ENCODE measurements at places on chromosomes 16 and 17.

DNA sequence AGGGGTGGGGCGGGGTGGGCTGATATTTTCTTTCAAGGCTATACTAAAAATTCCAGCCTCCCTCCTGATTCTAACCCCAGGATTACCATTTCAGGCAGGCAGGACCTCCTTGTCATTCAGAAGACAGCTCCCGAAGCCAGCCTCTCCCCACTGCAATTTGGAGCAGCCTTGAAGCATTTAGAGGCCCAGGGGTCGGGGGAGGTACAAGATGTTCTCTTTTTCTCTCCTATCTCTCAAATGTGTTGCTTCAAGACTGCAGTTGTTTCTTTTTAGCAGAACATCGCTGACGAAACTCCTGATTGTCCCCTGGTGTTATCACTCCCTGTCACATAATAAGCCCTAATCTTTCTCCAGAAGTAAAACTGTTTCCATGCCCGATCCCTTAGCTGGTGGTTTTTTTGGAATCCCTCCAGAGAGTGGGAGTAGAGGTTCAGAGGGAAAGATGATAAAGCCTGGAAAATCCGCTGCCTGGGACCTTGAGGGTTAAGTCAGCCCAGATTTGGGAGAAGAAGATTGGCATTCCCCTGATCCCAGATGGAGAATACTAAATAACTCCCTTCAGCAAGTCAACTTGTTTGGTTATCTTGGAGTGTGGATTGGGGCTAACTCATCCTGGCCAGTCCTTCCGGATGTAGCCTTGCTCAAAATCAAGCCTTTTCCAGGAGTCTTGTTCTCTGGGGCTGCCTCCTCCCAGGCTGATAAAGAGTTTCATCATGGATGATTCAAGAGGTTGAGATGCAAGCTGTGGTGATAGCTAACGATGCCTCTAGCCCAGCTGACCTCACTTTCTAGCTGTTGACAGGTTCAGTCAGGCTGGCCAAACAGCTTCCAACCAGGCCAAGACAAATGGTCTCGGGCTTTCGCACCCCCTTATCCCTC lies 71.3 kb downstream of the SOX9 start:
- DNase-seq = no peak

GRCh38 chr17:31458829-31459228 lies 67.4 kb downstream of the RAB11FIP4 start:
- no peak for DNase-seq

GRCh38 chr16:50804290-50804907 lies 62.5 kb downstream of the CYLD start:
- DNase-seq = no peak

GRCh38 chr16:27515874-27516353 lies 33.8 kb downstream of the GTF3C1 start:
- no peak for DNase-seq

DNA sequence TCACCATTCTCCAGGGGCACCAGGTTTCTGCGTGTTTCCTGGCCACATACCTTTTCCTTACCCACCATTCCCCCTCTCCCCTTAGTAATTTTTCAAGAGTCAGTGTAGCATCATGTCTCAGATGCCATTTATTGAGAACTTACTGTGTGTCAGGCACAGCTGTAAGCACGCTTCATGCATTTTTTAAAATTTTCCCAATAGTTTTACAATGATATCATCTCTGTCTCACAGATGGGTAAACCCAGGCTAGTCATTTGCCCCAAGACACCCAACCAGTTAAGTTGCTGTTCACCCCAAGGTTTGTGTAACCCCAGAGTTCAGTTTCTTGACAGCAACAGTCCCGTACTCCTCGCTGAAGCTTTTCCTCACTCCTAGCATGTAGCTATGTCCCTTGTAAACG lies 56.4 kb upstream of the IRX3 start:
- no peak for DNase-seq

DNA sequence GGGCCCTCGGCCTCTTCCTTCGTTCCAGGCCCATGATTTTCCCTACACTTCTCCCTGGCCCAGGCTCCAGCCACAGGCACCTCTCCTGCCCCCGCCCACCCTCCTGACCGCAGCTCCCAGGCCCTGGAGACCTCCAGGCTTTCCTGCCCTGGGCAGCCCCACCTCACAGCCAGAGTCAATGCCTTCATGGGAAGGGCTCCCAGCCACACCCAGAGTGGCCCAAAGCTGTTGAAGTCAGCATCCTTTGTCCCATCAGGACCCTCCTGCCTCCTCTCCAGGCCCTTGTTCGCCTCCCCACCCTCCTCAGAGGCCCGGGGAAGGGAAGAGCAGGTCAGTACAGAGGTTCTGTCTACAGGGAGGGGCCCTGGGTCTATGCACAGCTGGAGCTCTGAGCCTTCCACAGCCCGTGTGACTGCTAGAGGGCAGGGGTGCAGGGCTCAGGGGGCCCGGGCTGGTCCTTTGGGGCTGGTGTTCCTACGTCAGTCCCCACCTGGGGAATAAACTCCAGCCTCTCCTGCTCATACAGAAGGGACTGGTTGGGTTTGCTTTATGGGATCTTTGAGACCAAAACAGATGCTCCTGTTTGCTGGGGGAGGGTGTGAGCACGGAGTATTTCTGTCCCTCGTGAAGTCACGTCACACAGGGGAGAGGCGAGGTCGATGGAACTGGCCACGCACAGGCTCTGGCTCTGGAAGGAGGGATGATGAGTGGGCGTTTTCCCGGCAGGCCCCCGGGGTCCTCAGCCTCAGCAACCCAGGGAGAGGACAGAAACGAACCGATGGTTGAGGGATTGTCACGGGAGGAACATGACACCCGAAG lies 20.3 kb downstream of the TRARG1 start:
- DNase-seq = no peak

DNA sequence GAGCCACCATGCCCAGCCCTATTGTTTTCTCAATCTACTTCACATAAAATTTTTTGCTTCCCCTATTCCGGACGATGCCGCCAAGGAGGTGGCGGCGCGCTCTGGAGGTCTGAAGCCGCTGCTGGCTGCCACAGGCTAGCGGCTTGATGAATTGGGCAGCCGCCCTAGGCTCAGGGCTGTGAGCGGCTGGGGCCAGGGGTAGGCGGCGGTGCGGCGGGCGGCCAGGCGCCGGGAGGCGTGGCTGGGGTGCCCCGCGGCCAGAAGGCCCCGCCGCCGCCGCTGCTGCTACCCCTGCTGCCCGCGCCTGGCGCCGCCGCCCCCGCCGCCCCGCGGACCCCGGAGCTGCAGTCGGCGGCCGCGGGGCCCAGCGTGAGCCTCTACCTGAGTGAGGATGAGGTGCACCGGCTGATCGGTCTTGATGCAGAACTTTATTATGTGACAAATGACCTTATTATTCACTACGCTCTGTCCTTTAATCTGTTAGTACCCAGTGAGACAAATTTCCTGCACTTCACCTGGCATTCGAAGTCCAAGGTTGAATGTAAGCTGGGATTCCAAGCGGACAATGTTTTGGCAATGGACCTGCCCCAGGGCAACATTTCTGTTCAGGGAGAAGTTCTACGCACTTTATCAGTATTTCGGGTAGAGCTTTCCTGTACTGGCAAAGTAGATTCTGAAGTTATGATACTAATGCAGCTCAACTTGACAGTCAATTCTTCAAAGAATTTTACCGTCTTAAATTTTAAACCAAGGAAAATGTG lies 41.7 kb downstream of the ANKFY1 start:
- DNase-seq = no peak

DNA sequence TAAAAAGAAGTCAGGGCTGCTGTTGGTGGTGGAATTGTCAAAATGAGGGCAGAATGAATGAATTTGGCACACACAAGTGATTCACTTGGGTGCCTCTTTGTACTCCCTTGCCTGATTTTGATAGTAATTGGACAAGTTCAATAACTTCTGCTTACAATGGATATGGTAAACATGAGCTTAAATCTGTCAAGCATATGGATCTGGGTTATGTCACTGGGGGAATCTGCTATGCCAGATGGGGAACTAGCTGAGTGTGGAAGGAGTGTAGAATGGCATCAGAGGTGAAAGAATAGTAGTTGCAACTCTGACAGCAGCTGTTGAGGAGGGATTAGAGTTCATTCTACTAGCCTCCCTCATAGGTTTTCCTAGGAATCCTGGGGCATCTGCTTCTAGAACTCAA lies 724.2 kb upstream of the CDH8 start:
- DNase-seq = no peak

GRCh38 chr16:85005285-85006069 lies 5.9 kb downstream of the ZDHHC7 start:
- no peak for DNase-seq

DNA sequence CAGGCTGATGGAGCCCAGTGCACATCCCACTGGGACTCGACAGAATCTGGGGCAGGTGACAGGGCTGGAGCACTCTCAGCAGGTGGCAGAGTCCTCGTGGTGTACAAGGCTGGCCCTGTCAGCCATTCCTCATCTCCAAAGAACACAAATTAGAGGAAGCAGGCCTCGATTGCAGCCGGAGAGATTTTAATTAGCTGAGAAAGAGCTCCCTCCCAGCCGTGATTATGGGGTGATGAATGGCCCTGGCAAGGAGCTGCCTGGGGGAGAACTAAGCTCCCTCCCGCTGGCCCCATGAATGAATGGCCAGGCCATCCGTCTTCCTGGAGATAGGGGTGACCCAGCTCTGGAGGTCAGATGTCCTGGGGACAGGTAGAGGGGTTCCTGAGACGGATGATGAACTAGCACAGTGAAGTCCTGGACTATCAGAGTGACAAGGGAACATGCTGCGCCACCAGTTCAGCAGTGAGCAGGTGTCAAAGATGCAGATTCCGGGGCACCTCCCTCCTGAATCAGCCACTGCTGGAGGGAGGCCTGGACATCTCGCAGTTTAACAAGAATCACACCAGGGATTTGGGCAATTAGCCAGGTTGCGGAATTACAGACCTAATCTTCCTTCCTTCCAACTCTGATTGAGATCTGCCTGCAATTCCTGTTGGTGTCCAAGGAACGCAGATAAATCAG lies 35.5 kb downstream of the PIMREG start:
- DNase-seq = no peak

GRCh38 chr17:6591599-6592158 lies 35.3 kb upstream of the PITPNM3 start:
- DNase-seq = no peak

DNA sequence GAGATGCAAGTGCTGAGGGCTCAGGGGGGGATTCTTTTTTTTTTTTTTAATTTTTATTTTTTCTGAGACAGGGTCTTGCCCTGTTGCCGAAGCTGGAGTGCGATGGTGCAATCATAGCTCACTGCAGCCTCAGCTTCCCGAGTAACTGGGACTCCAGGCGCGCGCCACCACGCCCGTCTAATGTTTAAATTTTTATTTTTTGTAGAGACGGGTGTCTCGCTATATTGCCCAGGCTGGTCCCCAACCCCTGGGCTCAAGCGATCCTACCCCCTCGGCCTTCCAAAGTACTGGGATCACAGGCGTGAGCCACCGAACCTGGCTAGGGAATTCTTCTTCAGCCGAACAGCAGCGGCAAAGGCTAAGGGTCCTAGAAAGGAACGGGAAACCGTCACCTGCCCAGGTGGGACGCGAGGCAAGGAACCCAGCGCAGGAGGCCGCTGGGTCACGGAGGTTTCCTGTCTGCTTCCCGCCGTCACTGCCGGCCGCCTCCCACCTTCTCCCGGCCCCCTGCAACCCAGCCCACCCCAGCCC lies 13.3 kb upstream of the OR1F1 start:
- no peak for DNase-seq

- no peak for DNase-seq
Observed at GRCh38 chr17:1787301-1787902, 25.5 kb downstream of the SERPINF1 start.

DNA sequence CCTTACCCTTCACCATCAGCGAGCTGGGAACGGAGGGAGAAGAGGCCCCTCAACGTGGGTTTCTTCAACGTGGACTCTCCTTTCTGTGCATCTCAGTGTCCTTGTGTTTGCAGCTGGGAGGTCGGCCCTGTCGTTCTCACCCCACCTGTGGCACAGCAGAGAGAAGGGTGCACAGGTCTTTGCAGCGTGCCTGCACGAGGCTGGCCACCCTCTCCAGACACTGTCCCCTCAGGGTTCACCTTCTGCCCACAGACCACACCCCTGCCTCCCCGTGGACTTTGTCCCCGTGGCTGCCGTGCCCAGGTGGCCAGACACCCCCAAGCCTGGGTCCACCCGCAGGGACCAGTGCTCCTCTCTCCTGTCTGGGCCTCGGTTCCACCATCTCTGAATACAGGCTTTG lies 7.3 kb upstream of the WDR45B start:
- DNase-seq = no peak

- no peak for DNase-seq
Observed at GRCh38 chr16:86626284-86626683, 47.9 kb downstream of the FOXL1 start.

DNA sequence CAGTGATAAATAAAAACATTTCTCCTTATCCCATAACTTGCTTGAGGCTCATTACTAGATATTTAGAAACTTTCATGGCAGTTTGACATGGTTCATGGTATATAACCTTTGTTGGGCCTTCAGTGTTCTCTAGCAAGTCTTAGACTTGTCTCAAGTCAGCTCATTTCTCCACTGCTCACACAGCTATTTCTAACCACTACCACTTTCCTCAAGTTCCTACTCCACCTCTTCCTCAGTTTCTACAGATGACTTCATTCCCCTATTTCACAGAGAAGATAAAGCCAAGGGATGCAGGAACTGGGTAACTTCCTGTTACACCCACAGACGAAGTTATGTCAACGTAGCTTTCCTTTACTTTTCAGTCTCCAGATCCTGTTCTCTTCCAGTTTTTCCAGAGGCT lies 23.2 kb downstream of the NLK start:
- no peak for DNase-seq

GRCh38 chr16:11053916-11054460 lies 109.6 kb downstream of the CLEC16A start:
- DNase-seq = no peak

DNA sequence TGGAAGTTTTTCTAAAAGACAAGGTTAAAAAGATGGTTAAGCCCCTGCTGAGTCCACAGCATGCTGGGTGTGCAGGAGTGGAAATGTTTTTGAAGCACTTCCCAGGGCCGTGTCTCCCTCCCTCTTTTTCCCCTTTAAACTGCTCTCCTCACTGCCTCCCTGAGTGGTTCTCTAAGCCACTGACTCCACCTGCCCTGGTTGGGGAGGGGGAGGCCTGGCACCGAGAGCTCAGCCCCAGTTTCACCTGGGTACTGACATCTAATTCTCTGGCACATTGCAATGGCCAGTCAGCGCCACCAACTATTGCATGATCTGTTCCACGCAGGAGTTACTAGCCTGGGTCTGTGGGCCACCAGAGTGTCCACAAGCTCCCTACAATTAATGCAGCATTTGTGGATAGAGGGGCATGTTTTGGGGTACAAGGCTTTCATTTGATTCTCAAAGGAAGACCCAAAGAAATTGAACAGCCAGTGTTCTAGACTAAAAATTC lies 22.7 kb downstream of the MPP3 start:
- no peak for DNase-seq

GRCh38 chr16:55508271-55508921 lies 476 bp upstream of the LPCAT2 start:
- DNase-seq = no peak

DNA sequence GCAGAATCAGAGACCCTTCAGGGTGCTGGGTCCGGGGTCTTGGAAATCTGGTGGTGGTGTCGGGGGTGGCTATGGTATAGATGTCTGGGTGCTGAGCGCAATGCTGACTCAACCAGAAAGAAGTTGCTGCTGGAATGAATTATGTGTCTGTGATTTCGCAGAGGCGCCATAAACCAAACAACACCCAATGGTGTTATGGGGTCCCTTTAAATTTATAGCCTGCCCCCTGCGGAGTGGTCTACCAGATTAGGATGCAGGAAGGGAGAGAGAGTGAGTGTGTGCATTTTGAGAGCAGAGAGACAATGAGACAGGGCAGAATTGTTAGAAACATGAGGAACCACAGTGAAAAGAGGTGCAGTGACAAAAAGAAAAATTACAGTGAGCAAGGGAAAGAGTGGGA lies 100.7 kb upstream of the CDH11 start:
- DNase-seq = no peak

- no peak for DNase-seq
Observed at GRCh38 chr17:34556384-34556783, 23.0 kb upstream of the TMEM132E start.

All from amygdala (tissue), 56 donors.